HS-5 (cell line): ENCODE measurements at places on chromosomes 5 and 9.

- DNase-seq, result no peak
These were observed 10.0 kb downstream of the NAIF1 start for GRCh38 chr9:128056887-128057723.

GRCh38 chr5:40594811-40595210 is 84.9 kb upstream of the PTGER4 start:
- DNase-seq, result no peak

GRCh38 chr5:169001394-169001793 is 299.5 kb downstream of the SLIT3 start:
- DNase-seq, result no peak

GRCh38 chr5:106940301-106940846 is 730.4 kb downstream of the EFNA5 start:
- no peak for DNase-seq

DNA sequence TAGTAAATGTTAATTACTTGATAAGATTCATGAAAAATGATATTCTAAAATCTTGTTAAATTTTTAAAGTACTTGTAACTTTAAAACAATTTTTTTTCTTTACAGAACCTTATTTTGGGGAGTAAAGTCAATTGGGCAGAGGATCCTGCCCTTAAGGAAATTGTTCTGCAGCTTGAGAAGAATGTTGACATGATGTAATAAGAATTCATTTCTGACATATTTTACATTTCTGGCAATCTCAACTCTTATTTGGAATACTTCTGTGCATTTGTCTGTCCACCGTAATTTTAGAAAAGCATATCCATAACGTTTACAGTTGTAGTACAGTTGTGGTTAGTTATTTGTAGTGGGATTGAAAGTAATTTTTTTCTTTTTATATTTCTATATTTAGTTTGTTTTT is 20.2 kb downstream of the CENPH start:
- no peak for DNase-seq

GRCh38 chr5:52043543-52043942 is 660.3 kb downstream of the ISL1 start:
- no peak for DNase-seq

GRCh38 chr5:133467826-133468463 is 144.4 kb downstream of the FSTL4 start:
- DNase-seq, result no peak

DNA sequence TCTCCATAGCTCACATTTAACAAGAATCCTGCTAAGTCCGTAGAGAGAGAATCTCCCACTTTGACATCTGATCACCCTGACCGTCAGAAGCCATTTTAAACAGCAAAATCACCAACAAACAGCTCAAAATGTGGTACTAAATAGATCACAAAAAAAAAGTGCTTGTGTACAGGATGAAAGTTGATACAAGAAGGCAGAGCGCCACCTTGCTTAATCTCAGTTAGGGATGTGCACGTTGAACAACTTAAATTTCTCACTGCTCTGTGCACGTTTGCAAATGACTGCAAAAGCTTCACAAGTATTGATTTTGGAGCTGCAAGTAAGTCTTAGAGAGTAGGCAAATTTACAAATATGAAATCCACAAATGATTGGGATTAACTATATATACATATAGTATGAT is 63.1 kb upstream of the NREP start:
- no peak for DNase-seq

DNA sequence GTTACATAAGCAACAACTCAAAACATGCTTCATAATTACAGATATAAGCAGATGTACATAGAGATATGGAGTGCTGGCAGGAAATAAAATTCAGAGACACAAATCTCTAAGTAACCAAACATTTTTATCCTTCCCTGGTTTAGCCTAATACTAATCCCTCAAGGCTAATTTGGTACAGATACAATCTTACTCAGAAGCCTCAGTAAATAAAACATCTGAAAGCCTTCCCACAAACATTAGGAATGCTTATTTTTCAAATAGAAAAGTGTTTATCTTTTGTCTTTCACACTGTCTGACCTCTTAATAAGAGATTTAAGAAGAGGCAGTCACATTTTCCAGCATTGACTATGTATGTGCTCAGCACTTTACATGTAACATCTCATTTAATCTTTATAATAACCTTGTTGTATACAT is 399.4 kb downstream of the ARRDC3 start:
- DNase-seq, result no peak

GRCh38 chr5:151281001-151281639 is 22.4 kb downstream of the SLC36A3 start:
- DNase-seq, result no peak

GRCh38 chr9:94014066-94014654 is 59.0 kb upstream of the BARX1 start:
- no peak for DNase-seq

DNA sequence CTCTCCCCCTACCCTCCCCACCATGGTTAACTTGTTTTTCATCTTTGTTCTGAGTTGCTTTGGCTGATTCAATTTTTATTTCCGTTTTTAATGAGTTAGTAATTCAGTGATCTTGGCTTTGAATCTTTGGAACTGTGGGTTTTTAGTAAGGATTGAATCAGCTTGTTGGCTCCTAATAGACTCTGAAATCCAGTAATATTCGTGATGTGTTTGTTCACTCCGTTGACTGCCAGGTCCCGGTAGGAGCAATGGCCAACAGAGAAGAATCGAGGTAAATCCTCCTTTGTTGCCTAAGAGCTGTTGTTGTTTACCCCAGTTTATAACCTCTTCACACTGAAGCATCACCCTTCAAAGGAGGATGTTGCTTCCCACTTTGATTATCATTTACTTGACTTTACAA is 92.7 kb downstream of the PCSK1 start:
- no peak for DNase-seq

DNA sequence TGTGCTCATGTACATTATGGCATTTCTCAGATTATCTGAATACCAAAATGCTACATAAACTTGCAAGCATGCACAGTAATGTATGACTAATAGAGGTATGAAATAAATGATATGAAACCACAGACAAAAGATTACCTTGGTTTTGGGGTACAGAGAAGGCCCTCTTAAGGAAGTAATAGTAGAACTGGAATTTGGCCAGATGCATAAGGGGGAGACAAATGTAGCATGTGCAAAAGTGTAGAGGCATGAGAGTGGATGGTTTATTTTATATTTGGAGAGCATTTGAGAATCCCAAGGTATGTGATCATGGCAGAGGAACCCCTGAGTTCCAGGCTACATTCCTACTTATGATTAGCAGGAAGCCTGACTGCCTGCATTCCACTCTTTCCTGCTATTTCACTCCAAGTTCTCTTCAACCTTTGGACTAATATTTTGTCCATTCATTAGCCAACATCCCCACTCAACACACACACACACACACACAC is 74.2 kb downstream of the MAMDC2 start:
- DNase-seq, result peak; percentile 63

- no peak for DNase-seq
These were observed 201.2 kb downstream of the EBF1 start for GRCh38 chr5:158898185-158899177.

DNA sequence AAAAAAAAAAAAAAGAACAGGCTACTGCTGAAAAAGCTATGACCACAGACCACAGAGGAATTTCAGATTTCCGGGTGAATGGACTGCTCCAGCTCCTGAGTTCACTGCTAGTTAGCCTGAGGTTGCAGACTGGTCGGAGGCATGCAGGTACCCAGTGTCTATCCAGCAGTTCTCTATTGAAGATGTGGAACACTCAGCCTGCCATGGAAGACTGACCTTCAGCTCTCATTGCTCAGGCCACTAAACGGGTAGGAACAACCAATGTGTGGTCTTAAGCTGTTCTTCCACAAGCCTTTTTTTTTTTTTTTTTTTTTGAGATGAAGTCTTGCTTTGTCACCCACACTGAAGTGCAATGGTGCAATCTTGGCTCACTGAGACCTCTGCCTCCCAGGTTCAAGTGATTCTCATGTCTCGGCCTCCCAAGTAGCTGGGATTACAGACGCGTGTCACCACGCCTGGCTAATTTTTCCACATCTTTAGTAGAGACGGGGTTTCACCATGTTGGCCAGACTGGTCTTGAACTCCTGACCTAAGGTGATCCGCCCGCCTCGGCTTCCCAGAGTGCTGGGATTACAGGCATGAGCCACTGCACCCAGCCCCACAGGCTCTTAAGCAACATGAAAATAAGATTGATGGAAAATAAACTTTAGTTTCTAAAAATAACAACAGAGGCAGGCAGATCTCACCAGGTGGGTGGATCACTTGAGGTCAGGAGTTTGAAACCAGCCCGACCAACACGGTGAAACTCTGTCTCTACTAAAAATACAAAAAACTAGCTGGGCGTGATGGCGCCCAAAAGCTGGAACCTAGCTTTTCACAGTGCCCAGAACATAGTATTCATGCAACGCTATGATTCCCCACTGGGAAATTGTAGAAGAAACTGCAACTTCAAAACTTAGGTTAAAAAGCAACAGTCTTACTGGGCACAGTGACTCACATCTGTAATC is 20.0 kb upstream of the NPM1 start:
- DNase-seq, result peak; percentile 49

DNA sequence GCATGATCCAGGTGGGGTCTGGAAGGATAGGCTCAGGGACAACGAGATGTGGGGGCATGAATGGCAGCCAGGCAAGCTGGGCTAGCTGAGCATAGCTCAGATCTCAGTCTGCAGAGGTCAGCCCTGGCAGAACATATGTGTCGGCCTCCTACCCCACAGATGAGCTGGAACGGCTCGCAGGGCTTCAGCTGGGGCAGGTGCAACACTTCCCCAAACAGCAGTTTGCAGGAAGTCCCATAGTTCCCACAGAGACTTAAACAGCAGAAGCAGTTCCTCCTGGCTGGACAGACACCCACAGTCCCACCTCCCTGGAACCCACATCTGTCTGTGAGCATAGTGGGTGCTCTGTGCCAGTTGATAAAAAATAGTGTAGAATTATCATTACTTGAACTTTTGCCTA is 404.6 kb downstream of the GADD45G start:
- no peak for DNase-seq

GRCh38 chr5:16791036-16791705 is 144.9 kb downstream of the MYO10 start:
- DNase-seq, result peak; percentile 57

- DNase-seq, result no peak
These were observed 13.0 kb downstream of the TBC1D13 start for GRCh38 chr9:128800061-128800460.

DNA sequence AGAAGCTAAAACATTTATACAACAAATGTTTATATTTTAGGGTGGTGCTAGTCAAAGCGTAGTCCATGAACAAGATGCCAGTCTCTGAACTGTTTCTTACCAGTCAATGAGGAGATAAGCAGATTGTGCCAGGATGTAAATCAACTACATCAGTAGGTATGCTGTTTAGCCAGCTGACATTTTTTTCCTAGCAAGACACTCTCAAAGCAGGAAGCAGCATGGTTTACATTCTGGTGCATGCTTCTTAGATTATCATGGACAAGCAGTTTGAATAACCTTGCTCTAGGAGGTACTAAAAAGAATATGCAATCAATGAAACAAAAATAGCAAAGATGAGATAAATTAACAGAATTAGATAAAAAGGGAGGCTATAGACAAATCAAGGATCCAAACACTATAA is 17.0 kb downstream of the TICAM2 start:
- DNase-seq, result no peak

GRCh38 chr5:114612406-114612805 is 250.5 kb downstream of the KCNN2 start:
- no peak for DNase-seq

DNA sequence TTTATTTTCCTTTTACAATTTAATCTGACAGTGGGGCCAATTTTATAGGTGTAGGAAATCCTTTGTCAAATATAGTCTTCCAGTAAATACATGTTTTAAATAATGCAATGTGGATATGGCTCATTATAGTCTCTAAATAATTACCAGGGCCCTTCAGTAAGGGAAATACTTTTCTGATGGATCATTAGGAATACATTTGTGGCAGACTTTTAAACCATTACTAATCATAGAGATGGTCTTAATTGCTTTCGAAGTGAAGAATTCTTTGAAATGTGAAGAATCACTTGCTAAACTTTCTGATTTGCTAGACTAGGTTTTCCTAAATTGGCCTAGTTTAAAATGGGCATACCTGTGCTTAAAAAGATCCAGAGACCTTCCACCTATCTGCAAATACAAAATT is 105.6 kb upstream of the ELL2 start:
- DNase-seq, result no peak

- no peak for DNase-seq
These were observed 19.6 kb upstream of the LAMC3 start for GRCh38 chr9:130989391-130989790.

DNA sequence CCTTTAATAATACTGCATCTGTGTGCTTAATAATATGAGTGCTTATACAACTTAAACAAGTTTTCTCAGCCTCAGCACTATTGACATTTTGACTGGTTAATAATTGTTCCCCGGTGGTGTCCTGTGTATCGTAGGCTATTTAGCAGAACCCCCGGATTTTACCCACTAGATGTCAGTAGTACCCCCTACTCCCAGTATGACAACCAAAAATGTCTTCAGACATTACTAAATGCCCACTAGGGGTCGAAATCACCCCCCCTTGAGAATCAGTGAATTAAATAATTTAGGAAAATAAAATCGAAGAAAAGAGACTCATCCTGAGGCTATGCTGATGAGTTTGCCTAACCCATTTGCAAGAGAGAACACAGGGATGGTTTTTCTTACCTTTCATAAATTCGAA is 166.3 kb downstream of the ATP10B start:
- no peak for DNase-seq

DNA sequence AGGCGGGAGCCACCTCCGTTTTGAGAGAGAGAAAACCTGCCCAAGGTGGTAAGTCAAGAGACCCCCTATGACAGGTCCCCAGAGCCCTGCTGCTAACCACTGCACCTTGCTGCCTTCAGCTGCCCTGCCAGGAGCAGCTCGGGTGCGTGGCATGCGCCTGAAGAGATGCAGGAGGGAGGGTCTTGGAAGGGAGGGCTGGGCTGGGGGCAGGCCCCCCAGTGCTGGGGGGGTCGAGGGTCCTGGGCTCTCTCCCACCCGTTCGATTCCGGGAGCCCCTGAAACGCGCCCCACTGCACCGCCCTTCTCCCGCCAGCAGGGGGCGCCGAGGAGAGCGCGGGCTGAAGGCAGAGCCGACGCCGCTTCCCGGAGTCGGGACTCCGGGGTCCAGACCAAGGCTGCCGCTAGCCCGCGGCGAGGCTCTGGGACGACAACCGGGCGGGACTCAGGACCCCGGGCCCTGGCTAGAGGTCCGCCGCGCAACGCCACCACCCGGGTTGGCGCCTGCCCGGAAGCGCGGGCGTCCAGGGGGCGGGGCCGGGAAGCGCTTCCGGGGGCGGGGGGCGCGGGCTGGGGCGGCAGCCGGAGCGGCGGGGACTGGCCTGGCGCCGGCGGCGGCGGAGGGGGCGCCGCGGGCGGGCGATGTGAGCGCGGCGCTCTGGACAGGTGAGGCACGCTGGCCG is at the start of gene ZBTB34:
Gene ZBTB34 (plus strand): TSS at position 563 of the 680 bp plus-strand sequence. CDS start 18,761 bp downstream, outside the sequence.
- no peak for DNase-seq
